Eye (tissue), 1 donor: ENCODE measurements at places on chromosomes 4 and X.

DNA sequence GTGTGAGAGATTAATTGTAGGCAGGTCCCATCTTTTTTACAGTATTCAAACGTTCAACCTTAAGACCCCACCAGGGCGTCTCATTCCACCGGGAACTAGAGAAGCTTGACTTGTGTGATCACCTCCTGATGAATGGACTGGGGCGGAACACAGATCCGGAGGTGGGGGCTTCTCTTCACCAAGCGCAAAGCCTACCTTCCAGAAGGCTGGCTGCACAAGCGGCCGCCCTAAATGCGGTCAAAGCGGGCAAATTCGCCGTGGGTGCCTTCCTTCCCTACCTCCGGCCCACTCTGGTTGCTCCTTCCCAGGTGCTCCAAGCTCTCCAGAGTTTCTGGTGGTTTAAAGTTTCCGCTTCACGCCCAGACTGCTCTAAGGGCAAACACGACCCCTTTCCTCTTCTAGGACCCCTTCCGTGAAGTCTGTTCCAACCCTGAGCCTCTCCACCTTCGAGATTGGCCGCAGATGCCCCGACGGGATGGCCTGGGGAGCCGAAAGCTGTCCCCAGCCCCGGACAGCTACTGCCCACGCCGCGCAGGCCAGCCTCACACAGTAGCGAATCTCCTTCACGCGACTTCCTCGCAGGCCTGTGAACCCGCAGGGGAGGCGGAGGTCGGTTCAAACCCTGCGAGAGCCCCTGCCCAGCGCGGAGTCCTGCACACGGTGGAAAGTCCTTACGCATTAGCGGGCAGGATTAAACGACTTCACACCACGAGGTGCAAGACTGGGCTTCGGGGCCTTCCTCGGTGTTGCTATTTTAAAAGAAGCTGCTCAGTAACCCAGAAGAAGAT is 1.6 kb upstream of the WWC2 start:
- DNase-seq: no peak

- peak; percentile 39 for DNase-seq
These were observed 1.5 kb upstream of the MSMO1 start for GRCh38 chr4:165325732-165326512.

- peak; percentile 12 for DNase-seq
These were observed 19.8 kb upstream of the FAM9A start for GRCh38 chrX:8820910-8821527.

DNA sequence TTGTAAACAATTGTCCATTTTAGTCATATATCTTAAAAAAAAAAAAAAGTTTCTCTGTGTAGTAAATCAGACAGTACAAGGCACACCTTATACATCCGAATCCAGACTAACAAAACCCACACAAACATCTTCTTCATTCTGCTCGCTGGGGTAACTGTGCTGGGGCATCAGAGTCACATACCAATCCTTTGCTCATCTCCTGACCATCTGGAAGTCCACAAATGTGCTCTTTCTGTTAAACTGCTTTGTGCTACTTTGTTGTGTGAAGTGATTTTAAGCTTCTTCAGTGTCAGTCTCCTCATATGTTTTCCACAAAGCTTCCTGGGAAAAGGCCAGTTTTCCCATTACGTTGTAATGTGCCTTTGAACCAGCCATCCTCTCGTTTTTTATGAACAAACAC is 86.2 kb upstream of the CBR4 start:
- no peak for DNase-seq
